ENCODE measurements at places on chromosomes 16 and 17. TPM values are rescaled to one million over a fixed set of nuclear protein-coding genes. Genes with fewer than 3 reads are reported as not detected.
A peak's percentile ranks its signal among the peaks of the same experiment; 100 is the strongest.

DNA sequence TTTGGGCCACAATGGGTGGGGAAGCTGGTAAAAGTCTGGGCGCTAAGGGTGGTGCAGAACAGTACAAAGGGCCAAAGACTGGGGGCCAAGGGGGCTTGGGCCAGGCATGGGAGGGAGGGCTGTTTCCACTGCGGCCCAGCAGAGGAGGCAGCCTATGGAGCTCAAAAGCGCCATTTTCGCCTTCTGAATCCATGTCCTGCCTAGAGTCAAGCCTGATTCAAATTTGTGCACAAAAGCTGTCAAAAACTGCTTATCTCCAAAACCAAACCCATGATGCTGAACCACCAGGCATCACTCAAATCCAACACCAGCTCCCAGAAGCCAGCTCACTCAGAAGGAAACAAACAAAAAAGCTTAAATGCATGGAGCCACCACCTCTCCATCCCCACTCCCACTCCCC, 16.0 kb downstream of the COG7 start:
- DNase-seq = no peak

DNA sequence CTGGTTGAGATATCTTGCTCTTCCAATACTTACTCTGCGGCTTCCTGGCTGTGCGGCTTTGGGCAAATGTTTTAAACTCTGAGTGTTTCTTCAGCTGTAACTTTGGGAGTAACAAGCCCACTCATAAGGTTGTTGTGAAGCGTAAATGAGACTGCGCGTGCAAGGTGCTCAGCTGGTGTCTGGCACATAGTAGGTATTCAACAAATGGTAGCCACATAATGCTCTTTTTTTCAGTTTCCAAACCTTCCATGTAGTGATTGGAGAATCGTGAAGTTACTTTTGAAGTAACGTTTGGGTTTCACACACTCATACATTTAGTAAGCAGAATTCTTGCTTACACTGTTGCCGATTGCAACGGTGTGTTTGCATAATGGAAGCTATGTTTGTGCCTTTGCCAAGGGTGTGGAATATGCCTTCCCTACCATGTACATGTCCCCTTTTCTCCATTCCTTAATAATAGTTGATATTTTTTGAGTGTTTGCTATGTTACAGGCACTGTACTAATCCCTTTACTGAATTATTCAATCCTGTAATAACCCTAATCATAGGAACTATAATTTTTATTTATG, 829 bp downstream of the DHRS7B start:
- peak; percentile 6 for DNase-seq

GRCh38 chr17:70613681-70614080, 444.3 kb downstream of the KCNJ2 start:
- no peak for DNase-seq

DNA sequence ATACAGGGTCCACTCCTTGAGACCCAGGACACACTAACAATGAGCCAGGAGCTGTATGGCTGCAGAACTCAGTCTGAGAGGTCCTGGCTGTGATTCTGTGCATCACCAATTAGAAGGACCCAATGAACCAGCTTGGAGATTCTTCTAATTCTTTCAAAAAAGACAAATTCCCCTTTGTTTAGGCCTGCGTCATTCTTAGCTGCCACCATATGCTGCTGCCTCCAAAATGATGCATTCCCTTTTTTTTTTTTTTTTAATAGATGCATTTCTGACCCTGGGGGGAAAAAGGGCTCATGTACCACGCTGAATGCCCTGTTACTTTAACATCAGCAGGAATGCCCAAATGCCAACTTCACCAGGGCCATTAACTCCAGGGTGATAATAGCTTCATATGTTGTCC, 28.5 kb downstream of the EMP2 start:
- DNase-seq = no peak

DNA sequence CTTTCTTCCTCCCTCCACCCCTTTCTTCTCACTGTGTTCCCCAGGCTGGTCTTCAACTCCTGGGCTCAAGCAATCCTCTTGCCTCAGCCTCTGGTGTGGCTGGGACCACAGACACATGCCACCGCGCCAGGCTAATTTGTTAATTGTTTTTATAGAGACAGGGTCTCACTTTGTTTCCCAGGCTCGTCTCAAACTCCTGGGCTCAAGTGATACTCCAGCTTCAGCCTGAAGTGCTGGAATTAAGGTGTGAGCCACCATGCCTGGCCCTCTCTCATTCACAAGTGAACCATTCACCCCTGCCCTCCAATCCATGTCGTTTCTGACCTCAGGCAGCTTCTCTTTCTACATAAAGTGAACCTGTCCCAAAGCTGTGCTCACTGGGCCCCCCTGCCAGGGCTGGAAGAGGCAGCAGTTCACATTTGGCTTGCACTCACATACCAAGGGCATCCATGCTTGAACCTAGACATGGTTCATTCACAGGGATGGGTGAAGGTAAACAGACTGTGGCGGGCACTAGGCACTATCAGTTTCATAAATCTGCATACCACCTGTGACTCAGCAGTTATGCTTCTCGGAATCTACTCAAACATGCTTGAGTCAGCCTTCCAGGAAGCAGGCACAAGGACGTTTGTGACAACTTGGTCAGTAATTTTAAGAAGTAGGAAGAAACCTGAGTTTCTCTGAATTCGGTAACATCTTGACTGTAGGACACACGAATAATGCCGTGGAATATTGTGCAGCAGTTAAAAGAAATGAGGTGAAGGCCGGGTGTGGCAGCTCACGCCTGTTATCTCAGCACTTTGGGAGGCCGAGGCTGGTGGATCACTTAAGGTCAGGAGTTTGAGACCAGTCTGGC, 6.0 kb upstream of the RNF213 start:
- peak; percentile 92 for DNase-seq

GRCh38 chr17:74053712-74054078, 149.8 kb upstream of the RPL38 start:
- no peak for DNase-seq

DNA sequence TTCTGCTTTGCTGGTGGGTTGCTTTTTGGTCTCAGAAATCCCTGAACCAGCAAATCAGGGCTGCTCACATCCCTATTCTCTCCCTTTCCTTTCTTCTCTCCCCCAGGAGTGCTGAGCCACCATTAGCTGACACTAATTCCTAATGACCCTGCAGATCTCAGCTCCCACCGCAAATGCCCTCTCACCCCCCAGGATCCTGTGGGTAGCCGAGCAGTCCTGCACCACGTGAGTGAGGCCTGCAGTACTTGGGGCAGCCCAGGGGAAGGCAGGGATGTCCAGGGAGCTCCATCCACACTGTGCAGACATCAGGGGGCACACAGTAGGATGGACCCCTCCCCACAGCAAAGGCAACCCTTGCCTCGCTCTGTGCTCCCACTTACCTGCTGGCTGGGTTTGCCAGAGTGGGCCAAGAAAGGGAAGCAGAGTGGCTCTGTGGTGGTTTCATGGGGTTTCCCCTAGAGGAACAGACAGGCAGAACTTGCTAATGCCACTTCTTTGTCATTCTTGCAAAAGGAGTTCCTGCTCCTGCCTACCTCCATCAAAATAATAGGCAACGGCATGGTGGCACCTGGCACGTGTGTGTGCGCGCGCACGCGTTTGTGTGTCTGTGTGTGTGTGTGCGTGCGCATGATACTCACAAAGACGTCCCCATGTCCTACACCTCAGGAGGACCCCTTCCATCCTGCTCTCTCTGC, 135.6 kb downstream of the GAS7 start:
- no peak for DNase-seq

- no peak for DNase-seq
These were observed 7.6 kb downstream of the PIK3R6 start for GRCh38 chr17:8859804-8860430.

DNA sequence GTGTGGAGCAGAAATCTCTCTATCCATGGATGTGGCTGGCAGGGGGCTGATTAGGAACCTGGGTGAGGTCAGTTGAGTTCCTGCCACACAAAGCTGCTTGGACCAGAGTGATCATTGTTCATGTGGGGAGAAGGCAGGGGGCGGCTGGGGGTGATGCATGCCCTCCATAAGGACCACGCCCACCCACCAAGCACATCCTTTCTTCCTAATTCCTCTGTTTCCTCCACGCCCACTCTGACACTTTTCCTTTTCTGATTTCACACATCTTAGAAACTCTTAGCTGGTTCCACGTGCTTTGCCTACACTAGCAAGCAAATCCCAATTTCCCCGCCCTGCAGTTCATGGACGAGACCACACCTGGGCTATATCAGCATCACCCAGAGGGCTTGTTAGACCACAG, 108.5 kb downstream of the SDK2 start:
- no peak for DNase-seq

- no peak for DNase-seq
These were observed 443.4 kb upstream of the SOX9 start for GRCh38 chr17:71677439-71677838.

- no peak for DNase-seq
These were observed 73.3 kb downstream of the RBBP6 start for GRCh38 chr16:24612656-24613055.

DNA sequence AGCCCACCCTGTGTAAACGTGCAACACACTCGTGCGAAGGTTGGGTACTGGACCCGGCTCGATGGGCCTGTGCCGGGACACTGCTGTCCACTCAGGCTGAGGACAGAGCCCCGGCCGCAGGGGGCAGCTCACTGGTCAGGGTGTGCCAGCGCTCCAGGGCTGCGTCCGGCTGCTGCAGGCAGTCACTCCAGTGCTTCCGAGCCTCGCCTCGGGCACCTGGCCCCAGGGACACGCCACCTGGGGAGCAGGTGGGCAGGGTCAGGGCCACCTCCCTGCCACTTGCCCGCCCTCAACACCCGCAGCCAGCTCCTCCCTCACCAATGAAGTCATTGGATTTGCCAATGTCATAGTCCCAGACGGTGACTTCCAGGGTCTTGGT, 4.7 kb downstream of the DOC2A start:
- no peak for DNase-seq

GRCh38 chr17:50818261-50818660, 17.1 kb upstream of the WFIKKN2 start:
- no peak for DNase-seq

GRCh38 chr17:4908301-4908700, 5.4 kb upstream of the CHRNE start:
- DNase-seq = no peak

DNA sequence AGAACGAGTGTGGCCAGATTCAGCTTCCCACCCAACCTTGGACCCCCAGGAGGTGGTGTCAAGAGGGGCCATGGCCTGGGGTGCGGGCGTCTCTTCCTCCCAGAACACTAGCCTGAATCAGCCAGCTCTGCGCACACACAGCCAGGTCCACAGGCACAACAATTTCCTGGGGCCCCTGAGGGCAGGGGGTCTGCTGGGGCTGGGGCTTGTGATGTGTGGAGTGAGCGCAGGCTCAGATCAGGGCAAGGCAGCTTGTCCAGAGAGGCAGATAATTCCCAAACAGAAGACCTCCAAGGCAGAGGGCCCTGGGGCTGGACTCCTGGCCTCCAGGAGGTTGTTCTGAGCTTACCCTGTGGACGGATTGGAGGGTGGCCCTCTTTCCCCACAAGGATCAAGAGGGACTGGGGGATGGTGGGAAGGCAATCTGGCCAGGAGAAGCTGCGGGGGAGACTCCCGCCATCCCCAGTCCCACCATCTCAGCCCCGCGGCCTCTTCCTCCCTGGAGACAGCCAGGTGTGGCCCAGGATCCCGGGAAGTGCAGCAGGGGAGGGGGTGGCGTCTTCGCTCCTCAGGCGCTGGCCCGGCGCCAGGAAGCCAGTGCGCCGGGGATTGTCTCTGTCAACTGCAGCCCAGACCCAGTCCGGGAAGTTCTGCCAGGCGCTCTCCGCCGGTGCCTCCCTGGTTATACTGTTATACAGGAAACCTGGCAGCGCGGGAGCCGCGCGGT, 52.0 kb upstream of the AMZ2 start:
- no peak for DNase-seq

GRCh38 chr17:75738218-75738802, 17.1 kb downstream of the ITGB4 start:
- DNase-seq = no peak

- DNase-seq = no peak
These were observed 13.6 kb downstream of the CDC42EP4 start for GRCh38 chr17:73297934-73298861.

DNA sequence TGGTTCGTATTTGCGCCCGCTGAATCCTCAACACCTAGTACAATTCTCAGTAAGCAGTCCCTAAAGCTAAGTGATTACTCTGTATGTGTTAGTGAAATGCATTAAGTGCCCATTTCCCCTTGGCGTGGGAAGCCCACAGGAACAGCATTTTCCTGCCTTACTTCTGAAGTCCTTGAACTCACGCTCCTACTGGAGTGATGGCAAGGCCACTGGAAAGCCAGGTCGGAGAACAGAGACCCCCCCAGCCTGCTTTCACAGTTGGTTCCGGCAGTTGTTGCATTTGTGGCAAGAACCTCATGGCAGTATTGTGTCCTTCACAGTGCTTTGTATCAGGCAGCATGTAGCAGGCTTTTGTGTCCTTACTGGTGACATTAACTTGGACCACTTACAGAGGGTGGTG, 340.7 kb downstream of the CDH13 start:
- no peak for DNase-seq

DNA sequence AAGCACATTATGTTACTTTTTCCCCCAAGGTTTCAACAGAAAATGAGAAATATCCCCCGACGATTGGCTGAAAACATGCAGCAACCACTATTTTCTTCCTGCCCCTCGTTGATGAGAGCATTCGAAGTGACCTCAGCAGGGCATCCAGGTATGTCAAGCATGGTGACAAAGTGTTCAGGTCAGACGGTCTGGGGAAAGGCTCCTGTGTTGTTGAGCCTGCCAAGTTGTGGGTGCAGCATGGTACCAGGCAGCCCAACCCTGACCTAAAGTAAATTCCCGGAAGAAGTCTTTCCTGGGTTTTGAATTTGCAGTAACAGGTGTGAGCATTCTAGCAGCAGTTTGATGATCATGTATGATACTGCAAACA, 51.7 kb upstream of the SEC14L1 start:
- no peak for DNase-seq

- DNase-seq = no peak
These were observed 17.1 kb downstream of the C1QTNF1 start for GRCh38 chr17:79041041-79041570.

- peak; percentile 12 for DNase-seq
These were observed 279.7 kb downstream of the SLC39A11 start for GRCh38 chr17:72812823-72813222.

DNA sequence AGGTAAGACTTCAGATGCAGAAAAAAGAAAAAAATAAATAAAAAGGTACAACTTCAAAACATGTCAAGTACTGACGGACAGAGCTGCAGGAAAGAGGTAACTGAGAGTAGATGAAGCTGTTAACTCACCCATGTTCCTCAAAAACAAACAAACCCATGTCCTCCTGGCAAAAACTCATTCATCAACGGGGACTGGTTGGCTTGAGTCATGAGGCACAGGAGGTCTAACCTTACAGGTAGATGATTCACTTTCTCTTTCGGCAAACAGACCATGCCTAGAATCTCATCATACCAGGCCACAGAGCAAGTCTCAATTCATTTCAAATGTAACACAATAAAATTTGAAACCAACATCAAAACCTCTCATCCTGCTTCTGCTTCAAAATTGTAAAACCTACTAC, 12.3 kb upstream of the FASN start:
- no peak for DNase-seq

- no peak for DNase-seq
These were observed 23.3 kb downstream of the MEAK7 start for GRCh38 chr16:84481051-84481735.

- DNase-seq = peak; percentile 58
These were observed 3.1 kb upstream of the KRTAP3-2 start for GRCh38 chr17:41002814-41003213.

The TP53TG3C gene
- not detected for total RNA-seq

The NXPH3 gene
- 0.43 TPM for total RNA-seq

The FBF1 gene
- 16.0 TPM for total RNA-seq

The SHISA9 gene
- total RNA-seq = not detected

The SLC16A6 gene
- total RNA-seq = 1.6 TPM

The ABCA10 gene
- 0.64 TPM for total RNA-seq

The ENKD1 gene
- total RNA-seq = 11.2 TPM

The TMC6 gene
- total RNA-seq = 4.2 TPM

The NLRC3 gene
- total RNA-seq = not detected

The CHST5 gene
- under 0.01 TPM for total RNA-seq

The ETV4 gene
- total RNA-seq = 4.7 TPM

The OR1F1 gene
- under 0.01 TPM for total RNA-seq

Data from fibroblast of villous mesenchyme (primary cell).